HCEC 1CT (cell line): ENCODE measurements at places on chromosomes 4 and X.

DNA sequence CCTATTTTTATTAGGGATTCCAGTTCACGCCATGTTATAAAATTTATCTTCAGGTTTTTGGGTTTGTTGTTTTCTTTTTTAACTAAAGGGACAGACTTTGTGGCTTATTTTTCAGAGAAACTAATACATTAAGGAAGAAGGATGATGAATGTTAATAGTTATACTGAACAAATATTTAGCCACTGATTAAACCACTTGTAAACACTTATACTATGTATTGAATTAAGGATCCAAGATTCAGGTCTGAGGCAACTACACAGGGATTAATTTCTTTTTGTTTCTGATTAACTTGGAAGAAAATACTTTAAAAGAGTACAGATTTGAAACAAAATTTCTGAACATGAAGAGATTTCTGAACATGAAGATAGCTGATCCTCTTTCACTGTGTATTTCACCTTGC is 82.8 kb upstream of the NAP1L5 start:
- no peak for DNase-seq

DNA sequence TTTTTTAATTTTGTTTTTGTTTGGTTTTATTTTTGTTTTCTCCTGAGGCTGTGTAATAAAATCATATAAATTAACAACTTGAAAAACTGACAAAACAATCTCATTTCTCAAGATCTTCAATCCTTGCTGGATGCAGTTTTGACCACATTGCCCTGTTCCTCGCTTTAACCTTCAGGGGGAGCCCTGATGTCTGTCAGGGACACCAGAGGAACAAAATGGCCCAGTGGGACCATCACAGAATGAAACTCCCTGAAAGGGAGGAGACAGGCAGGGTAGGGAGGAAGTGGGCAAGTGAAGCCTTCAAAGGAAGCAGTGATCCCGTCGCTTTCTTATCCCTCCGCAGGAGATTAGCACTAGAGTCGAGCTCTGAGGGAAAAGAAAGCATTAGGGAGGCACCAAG is 274.9 kb upstream of the LDB2 start:
- DNase-seq = no peak

DNA sequence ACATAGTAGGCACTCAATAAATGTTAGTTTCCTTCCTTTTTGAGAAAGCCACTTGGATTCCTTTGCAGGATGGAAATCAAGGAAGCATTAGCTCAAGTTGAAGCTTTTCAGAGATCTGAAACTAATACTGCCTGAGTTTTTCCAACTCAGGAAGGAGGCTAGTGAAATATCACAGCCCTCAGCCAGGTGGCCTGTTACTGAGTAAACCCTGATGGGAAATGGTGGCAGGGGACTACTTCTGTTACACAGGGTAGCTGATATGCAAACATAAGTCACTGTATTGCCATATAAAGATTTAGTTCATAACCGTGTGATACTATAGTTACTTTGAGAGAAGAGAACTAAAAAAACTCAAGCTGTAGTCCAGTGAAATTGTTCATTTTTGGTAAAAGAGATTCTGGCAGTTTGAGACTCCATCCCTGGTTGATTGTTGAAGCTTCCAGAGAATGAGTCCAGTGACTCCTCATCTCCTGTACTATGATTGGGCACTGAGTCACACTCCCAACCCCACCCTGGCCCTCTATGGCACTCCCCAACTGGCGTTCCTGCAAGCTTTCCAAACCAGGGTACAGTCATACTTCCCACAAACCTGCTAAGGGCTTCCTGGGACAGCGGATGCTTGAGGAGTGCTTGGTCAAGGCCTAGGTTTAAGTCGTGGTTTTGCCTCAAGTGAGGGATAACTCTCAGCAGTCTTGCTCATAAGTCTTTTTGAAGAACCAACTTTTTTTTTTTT is 81.8 kb downstream of the MID1IP1 start:
- DNase-seq = peak; percentile 95

DNA sequence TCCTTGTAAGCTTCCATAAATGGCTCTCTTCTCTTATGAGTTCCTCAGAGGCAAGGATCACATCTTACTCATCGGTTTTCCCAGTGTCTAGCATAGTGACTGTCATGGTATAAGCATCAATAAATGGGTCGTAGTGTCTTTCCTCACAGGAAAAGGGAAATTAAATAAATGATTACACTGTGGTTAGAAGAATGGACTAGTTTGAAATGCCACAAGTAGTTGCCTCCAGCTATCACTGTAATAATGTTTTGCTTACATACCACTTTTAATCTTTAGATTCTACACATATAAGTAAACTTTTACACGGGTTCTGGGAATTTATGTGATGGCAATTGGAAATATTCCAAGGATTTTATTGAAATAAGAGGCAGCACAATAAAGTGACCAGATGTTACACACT is 152.8 kb upstream of the CXorf51A start:
- no peak for DNase-seq

DNA sequence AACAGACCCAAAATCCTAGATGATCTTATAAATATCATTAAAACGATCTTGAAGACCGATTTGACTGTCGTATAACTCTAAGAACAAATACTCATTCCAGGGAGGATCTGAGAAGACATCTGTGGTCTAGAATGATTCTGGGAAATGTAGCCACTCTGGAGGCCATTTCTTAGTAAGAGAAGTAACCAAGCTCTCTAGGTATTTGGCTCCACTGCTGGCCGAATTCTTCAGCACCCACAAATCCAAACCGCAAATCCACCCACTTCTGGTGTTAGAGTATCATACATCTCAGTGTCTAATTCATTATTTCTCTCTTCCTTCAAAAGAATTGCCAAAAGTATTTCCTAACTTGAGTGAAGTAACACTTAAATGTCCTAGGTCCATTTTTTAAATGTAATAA is 23.9 kb downstream of the KLHL5 start:
- no peak for DNase-seq

GRCh38 chr4:126061655-126062054 is 746.9 kb downstream of the FAT4 start:
- no peak for DNase-seq

GRCh38 chrX:154436374-154436982 is 476 bp upstream of the GDI1 start:
- peak; percentile 37 for DNase-seq

GRCh38 chr4:74517996-74518395 is 73.1 kb downstream of the AREG start:
- no peak for DNase-seq

DNA sequence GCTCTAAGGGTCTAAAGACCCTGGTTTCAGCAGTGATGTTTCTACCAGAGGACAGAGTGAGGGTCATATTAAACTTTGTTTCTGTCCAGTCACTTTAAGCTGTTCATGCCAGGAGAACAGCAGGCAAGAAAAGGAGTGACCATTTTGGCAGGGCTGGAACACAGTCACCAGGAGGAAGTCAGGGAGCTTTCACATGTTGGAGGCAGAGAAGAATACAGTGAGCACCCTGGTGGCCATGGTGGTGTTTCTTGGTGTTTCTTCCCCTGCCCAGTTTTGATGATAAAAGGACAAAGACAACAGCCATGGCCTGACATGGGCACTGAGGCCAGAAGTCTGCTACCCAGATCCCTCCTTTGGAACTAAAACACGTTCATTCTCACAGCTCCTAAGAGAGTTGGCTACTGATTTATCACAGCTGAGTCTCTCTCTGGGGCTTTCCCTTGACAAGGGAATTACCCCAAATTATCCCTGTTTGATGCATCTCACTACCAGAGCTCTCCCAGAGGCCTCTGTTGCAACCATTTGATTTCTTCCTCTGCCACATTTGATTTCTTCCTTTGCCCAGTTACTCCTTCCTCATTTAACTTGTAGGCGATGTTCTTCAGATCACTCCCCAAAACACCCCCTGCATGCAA is 106.4 kb upstream of the NWD2 start:
- DNase-seq = no peak

DNA sequence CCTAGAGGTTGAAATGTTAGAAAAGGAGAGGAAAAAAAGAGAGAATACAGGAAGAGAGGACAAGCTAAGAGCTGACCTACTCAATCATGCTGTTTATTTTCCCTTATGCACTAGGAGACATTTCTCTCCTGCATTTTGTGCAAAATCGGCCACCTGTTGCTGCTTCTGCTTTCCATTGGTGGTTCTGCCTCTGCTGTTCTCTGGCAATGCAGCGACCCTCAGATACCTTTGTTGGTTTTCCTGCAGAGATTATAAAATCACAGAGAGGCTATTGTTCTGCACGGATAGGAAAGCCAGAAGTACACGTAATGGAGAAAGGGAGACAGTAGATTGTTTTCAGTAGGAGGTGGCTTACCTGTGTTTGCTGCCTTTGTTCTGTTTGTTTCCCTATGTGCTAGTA is 108.9 kb downstream of the UNC5C start:
- DNase-seq = no peak

- DNase-seq = peak; percentile 62
Observed at GRCh38 chr4:127143460-127144195, 489.1 kb upstream of the INTU start.

- peak; percentile 5 for DNase-seq
Observed at GRCh38 chrX:12894074-12895030, 12.1 kb upstream of the TLR8 start.

- DNase-seq = peak; percentile 32
Observed at GRCh38 chr4:84878546-84878945, 87.9 kb downstream of the WDFY3 start.

GRCh38 chr4:80153874-80154544 is 43.3 kb upstream of the PRDM8 start:
- peak; percentile 47 for DNase-seq

- no peak for DNase-seq
Observed at GRCh38 chrX:101369687-101370086, 16.3 kb downstream of the BTK start.

DNA sequence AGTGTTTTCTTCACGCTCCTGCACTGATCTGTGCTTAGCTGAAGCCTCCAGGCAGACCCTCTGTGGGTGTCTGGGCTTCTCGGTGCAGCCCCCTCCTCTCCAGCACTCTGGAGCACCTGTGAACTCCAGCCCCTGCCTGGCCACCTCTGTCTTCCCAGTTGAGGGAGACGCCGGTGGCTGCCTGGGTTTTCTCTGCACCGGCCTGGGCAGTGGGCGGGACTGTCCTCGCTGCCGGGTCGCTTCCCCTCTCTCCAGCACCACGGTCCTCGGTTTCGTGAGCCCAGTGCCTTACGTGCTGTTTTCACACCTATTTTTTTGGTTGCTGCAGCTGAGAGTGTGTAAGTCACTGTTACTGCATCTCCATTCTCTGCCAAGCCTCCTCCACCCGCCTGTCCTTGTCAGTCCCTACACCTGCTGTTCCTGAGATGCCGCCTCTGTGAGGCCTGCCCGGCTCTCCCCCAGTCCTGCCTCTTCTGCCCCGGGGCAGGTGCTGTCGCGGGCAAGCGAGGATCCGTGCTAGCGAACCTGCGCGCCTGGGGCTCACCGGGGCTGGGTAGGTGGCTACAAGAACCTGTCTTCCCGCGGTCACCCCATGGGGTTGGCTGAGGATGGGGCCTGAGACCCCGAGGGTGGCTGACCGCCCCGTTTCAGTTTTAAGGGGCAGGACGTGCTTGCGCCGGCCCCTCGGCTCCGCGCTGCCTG is 2.4 kb upstream of the FGFRL1 start:
- no peak for DNase-seq

DNA sequence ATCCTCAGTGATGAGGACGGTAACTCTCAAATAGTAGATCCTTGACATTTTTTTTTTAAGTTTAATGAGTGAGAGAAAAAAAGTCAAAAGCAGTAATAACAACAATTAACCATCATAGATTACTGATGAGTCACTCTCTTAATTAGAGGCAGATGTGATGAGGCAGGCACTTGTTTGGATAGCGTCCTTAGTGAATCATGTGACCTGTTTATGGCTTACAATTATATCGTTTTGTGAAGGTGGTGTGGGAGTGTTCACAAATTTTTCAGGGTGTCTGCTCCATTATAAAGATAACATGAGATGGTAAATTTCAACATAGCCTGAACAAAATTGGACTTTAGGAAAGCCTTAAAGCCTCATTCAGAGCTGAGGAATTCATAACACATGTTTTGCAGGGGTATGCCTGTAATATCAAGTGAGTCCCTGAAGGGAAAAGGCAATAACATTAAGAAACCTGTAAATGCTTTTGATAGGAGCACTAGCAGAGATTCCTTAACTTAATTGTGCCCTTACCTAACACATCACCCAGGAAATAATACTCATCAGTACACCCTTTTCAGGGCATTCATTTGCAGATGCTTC is 51.9 kb upstream of the XIAP start:
- DNase-seq = peak; percentile 59

DNA sequence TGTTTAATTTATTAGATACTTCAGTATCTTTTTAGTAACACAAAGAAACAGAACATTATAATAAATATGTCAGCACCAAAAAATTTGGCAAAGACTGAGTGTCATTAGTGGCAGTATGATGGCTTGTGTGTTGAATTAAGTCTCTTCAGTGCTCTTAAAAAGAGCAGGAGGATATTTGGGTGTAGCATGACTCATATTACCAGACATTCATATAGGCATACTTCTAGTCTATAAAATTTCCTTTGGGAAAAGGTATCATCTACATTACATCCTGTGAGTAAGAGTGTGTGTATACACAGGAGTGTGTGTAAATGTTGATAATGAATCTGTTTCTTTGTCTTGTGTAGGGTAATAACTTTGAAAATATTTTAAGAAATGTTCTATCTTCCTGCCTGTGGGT is 135.7 kb downstream of the CNKSR2 start:
- peak; percentile 31 for DNase-seq

- no peak for DNase-seq
Observed at GRCh38 chrX:1327651-1328304, 8.8 kb upstream of the IL3RA start.

DNA sequence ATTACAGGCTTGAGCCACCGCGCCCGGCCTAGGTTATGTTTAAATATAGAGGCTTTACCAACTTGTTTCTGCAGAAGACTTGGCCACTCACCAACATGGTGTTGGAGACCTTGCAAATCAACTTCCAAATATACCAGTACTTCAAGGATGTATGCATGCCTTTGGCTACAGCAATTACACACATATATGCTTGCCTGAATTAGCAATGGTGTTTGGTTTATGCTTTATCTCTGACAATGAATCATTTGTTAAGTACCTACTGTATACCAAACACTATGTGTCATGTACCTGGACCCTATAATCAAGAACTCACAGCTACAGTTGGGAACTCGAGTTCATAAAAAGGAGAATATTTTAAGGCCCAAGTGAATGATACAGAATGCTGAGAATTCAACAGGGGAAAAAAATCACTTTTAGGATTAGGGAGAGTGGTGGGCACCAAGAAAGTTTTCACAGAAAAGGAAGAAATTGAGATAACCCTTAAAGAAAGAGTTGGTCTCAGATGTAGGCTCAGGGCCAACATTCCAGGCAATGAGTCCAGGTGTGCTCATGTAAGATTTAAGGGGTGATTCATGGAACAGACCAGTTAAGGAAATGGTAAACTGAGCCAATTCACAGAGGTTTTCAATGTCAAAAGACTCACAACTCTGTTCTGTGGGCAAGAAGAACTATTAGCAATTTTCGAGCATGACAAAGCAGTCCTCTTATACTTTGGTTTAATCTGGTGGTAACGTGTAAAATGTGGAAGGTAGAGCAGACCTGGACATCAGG is 98.9 kb downstream of the BCOR start:
- DNase-seq = no peak

- DNase-seq = no peak
Observed at GRCh38 chrX:24877288-24877664, 138.5 kb downstream of the ARX start.
